ENCODE measurements at places on chromosomes 16 and 17.

- peak; percentile 34 for DNase-seq
Observed at GRCh38 chr16:89375021-89375420, 115.3 kb downstream of the ANKRD11 start.

GRCh38 chr16:66979011-66979717 lies 9.2 kb upstream of the CES4A start:
- DNase-seq: no peak

DNA sequence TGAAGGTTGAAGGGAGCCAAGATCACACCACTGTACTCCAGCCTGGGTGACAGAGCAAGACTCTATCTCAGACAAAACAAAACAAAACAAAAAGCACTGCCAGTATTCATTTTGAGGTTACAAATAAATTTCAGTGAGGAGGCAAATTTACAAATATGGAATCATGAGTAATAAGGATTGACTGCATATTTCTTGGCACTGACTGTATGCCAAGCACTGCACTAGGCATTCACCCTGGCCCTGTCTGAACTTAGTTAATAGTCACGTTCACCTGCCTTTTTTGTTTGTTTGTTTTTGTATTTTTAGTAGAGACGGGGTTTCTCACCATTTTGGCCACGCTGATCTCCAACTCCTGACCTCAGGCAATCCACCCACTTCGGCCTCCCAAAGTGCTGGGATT lies 5.1 kb downstream of the LDAF1 start:
- DNase-seq: no peak

- DNase-seq: no peak
Observed at GRCh38 chr16:17408955-17409441, 61.8 kb downstream of the XYLT1 start.

GRCh38 chr16:22857296-22858025 lies 43.5 kb downstream of the HS3ST2 start:
- no peak for DNase-seq

DNA sequence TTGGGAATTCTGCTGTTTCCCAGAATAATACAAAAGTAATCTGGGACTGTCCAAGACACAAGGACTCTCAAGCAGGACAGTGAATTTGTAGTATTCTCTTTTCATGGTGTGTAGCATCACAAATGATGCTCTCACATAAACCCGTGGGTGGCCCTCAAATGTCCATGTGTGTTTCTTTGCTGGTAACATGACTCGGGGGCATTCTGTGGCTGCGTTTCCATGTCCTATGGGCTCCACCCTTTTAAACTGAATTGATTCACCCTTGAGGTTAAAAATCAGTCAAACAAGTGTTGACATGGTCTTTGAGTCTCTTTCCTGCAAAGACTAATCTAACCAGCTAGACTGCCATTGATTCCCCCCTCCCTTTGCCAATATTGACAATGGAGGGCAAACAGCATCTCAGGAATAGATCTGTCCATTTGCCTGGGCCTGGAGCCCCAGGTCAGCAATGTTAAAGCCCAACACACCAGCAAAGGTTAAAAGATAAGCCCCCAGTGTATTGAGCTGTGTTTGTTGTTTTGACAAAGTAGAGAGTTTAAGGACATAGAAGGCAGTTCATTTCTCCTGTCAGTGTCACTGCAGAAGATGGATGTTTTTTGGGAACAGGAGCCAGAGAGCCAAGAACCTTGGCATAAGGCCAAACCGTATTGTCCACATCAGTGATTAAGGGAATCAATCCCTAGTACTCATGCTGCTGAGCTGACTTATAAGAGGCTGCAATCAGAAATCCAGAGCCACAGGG lies 117.1 kb upstream of the COX10 start:
- DNase-seq: no peak

All from small intestine (tissue), 16 donors.